NCI-H1048 (cell line): ENCODE measurements at places on chromosomes 16 and 17.

GRCh38 chr16:86363836-86364618, 146.3 kb upstream of the FOXF1 start:
- no peak for DNase-seq

DNA sequence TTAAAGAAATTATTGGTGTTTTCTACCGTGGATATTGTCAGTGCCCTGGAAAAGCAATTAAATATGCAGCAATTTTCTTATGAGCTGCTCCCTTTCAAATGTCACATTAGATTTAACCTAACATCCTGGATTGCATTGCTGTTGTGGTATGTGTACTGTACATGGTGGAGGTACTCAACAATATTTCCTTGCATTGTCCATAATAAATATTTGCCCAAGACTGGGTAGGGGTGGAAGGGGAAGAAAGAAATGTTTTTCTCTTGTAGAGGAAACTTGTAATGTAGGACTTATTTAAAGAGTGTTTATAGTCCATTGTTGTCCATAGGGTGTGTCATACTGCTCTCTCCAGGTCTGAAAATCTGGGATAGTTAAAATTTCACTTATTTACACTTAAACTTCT, 346.2 kb upstream of the TBX2 start:
- no peak for DNase-seq

GRCh38 chr17:9266031-9266680, 244.8 kb downstream of the NTN1 start:
- DNase-seq = no peak

- no peak for DNase-seq
Observed at GRCh38 chr16:61149709-61150108, 886.5 kb downstream of the CDH8 start.

DNA sequence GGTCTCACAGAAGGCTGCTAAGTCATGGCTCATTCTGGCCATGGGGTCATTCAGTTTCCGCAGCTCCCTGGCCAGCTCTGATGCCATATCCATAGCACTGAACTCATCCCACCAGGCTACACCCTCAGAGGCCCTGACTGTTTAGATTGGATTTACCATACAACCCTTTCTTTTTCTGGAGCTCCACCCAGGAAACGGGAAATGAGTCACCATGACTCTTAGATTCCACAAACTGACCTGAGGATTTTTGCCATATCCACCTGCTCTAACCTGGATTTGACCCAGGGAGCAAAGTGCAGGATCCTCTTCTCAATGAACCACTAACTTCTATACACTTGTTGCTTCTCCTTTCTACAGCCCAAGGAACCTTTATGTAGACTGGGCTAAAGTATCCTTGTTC, 20.3 kb upstream of the CALB2 start:
- DNase-seq = no peak

- no peak for DNase-seq
Observed at GRCh38 chr16:50430076-50430475, 61.3 kb upstream of the BRD7 start.

GRCh38 chr17:65742403-65743307, 181.2 kb upstream of the AXIN2 start:
- DNase-seq = no peak

DNA sequence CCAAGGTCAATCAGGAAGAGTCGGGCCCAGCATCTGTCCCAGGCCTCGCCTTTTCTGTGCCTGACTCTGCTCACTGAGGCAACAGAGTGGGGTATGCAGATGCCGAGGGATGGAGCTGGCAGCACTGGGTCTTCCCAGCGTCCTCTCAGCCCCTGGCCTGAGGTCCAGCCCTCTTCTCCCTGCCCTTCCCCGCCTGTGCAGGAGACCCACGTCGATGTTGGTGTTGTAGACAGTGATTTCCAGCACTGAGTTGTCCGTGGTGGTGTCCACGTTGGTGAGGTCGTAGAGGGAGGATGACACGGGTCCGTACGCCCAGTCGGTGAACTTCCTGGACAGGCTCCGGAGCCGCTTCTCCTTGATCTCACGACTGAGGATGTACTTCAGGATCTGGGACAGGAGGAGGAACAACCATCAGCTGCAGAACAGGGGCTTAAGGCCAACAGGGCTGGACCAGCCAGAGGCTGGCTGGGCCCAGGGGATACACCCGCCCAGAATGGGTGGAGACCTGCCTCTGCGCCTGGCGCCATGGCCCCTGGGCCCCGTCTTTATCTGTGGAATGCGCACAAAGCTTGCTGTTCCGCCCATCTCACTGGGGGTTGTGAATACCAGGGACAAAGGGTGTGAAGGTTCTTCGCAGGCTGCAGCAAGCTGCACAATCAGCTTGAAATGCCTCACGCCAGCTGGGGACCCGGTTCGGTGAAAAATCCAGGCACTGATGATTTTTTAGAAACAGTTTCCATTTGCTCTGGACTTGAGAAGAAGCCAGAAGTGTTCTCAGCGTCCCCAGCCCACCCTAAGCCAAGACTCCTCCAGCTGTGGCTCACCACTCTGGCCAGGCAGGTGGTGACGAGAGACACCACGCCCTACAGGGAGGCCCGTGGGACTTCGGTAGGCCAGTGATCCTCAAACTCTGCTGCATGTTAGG, 27.5 kb downstream of the TRPV3 start:
- DNase-seq = no peak

GRCh38 chr17:7436556-7437368, 1.5 kb downstream of the TMEM102 start:
- peak; percentile 66 for DNase-seq

- no peak for DNase-seq
Observed at GRCh38 chr17:43578404-43578698, 32.2 kb upstream of the ETV4 start.

GRCh38 chr16:3494386-3494973, 809 bp downstream of the C16orf90 start:
- DNase-seq = no peak

- no peak for DNase-seq
Observed at GRCh38 chr17:17328251-17328650, 25.1 kb downstream of the NT5M start.

DNA sequence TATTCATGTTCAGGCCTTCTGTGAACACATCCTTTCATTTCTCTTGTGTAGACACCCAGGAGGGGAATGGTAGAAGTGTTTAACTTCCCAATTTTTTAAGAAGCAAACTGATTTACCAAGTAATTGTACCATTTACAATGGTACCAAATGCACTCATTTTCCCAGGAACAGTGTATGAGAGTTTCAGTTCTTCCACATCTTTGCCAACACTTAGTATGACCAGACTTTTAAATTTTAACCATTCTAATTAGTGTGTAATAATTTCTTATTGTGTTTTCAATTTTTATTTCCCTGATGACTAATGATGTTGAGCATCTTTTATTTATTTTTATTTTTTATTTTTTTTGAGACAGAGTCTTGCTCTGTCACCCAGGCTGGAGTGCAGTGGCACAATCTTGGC, 10.2 kb upstream of the WFIKKN2 start:
- DNase-seq = no peak

- no peak for DNase-seq
Observed at GRCh38 chr17:76121932-76122430, 18.4 kb upstream of the EXOC7 start.

DNA sequence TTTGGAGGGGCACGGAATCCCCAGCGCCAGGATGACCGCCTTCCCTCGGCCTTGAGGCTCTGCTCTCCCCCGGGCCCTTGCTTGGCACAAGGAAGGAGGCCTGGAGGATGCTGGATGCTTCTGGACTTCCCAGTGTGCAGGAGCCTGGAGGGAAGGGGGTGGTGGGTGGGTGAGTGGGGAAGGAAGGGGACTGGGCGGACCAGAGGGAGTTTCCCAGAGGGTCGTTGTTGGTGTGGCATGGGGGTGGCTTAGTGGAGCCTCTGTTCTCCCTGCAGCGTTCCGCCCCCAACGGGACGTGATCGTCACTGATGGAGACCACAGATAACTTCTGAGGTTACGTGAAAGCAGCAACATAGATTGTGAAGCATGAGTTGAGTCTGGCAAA, 140.0 kb downstream of the IRF8 start:
- DNase-seq = no peak

GRCh38 chr16:66517586-66518263, 32.2 kb downstream of the TK2 start:
- no peak for DNase-seq

- DNase-seq = no peak
Observed at GRCh38 chr17:38562215-38562569, 43.6 kb downstream of the SRCIN1 start.

- no peak for DNase-seq
Observed at GRCh38 chr16:48394355-48394703, 9.1 kb upstream of the SIAH1 start.

GRCh38 chr17:59124665-59125064, 18.0 kb upstream of the TRIM37 start:
- DNase-seq = no peak

GRCh38 chr17:75970011-75970523, 8.9 kb downstream of the ACOX1 start:
- no peak for DNase-seq

DNA sequence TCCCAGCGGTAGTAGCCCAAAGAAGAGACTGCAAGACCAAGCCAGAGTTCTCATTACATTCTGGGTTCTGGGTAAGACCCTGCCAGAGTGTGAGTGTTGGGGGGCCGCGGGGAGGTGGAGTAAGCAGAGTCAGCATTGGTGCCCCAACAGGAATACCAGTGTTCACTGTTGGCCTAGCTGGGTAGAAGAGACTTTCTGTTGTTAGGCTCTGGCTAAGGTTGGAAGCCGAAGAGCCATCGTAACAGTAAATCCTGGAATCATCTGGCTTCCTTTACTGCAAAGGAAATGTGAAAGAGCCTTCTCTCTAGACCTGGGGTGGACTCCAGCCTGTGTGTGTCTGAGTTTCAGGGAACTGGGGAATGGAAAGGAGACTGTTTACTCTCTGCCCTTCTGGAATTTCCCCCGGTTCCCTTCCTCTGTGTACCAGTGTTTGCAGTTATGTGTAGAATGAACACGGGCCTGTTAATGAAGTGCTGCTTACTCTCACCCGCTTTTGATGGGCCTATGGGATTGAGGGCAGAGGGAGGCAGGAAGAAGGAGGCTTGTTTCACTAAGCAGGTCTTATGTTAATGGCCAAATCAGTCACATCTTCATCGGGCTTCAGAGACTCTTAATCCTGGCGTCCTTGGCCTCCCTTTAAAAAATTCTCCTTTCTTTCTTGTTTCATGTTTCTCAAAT, 68.5 kb downstream of the WWP2 start:
- DNase-seq = no peak

DNA sequence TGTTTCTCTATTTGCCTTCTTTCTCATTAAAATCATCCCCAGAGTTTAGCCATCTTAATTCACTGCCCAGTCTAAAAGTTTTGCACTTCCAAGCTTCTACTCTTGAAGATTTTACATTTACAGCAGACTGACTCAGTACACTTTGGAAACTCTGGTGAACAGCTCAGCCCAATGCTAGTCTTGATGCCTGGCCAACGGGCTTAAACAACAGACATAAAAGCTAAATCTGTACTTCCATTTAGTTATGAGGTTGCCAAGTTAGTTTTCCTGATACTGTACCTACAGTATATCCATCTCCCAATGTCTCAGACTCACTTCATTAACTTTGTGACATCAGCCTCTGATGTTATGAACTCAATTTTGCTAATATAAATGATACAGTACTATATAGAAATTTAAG, 891.8 kb upstream of the SOX9 start:
- no peak for DNase-seq

DNA sequence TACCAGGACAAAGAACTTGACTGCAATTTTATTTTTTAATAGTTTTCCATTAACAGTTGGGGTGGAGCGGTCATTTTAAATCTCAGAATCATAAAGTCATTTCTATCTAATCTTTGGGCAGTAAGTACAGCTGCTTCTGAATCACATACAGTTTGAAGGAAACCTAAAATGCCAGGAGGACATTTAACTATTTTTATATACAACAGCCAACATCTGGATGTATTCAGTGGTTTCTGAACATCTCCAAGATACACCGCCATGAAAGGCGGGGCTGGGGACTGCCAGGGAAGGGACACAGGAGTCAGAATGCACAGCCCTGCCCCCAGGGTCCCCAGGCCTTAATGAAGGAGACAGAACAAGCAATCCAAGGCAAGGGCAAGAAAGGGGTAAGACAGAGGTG, 392.3 kb downstream of the SLC39A11 start:
- DNase-seq = no peak

DNA sequence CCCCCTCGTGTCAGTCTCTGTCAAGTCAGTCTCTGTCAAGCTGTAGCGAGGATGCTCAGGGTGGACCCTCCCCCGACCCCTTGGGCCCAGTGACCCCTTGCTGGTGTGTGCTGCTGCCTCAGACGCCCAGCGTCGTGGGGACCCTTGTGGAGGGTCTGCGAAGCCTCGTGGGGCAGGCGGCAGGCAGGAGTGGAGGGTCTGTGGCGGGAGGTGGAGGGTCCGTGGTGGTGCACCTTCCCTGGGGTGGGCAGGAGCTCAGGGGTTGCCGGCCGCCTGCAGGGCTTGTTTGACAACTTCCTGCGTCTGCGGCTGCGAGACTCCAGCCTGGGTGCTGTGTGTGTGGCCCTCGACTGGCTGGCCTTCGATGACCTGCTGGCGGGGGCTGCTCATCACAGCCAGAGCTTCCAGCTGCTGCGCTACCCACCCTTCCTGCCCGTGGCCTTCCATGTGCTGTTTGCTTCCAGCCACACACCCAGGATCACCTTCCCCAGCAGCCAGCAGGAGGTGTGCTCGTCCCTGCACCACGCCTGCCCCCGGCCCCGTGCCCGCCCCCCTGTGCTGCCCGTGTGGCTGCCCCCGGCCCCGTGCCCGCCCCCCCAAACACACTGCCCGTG, 5.6 kb downstream of the GNG13 start:
- DNase-seq = no peak

DNA sequence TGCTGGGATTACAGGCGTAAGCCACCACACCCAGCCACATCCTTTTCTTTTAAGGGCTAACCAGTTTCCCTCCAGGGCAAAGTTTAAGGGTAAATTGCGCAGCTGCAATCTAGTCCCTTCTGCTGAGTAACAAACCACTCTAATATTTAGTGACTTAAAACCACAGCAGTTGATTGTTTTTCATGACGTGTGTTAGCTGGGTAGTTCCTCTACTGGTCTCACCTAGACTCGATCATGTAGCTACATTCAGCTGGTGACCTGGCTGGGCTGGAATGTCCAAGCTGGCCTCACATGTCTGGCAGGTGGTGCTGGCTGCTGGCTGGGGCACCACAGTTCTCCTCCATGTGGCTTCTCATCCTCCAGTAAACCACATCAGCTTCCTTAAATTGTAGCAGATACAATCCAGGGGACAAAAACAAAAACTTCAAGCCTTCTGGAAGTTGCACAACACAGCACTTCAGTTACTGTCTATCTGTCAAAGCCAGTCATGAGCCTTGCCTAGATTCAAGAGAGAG, 75.5 kb downstream of the GPRC5B start:
- DNase-seq = no peak

DNA sequence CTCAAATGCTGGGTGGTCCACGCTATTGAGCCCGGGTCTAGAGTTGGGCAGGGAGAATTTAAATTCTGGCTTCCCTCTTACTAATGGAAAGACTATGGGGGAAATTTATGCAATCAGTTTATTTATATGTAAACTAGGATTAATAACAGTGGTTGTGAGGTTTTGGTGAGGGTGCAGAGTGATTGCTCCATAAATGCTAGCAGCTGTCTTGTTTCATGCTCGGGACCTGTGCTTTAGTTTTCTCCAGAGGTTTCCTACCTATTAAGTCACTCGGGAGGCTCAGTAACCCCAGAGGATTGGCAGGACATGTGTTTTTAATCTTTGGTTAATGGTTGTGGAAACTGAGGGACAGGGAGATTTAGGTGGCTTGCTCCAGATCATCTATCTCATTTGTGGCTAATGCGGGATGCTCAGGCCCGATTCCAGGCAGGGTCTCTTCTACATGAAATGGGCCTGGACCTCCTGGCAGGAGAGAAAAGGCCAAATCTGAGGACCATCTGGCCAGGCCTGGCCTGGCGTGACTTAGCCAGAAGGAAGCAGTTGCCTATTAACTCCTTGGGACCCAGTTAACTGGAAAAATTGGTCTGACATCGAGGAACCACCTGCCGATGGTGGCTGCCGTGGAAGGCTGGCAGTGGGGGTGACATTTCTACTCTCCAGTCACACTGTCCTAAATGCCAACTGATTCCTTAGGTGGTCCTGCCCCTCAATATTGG, 2.1 kb downstream of the PRCD start:
- DNase-seq = no peak
